ENCODE measurements at places on chromosomes 3 and 15.

DNA sequence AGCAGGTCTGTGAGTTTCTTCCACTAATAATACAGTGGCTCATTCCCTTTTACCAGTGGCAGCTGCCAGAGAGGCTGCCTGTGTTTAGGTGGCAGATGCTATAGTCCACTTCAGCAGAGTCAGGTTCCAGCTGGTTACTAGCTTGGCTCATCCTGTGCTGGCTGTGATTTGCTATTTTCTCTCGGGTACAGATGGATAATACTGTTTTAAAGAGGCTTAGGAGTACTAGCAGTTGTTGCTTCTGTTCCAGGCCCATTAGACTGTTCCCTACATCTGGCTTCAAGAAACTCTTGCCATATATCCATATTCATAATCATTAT, 41.0 kb downstream of the ZNF609 start:
- peak; percentile 98 for DNase-seq

DNA sequence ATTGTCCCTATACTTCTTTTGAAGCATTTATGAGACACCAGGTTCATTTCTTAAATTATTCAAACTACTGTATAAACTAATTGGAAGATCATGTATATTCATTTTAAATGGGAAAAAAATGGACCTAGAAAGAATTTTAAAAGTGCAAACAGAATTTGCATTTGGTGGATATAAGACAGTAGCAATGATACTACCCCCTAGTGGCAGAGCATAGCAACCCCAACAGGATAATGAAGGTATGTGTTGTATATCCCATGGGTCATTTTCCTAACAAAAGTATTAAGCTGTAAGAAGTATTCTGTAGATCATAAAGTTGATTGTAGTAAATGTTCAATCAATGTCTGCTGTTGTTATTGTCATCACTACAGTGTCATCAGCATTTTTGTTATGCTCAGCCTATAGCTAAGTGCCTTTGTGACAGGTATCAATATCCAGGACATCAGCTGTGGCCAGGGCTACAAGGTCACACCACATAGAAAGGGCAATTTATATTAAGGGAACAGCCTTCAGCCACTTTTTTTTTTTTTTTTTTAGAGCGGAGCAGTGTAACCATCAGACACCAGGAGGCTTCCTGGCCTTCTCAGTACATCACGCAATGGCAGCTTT, 175.8 kb downstream of the FOXB1 start:
- peak; percentile 65 for DNase-seq

DNA sequence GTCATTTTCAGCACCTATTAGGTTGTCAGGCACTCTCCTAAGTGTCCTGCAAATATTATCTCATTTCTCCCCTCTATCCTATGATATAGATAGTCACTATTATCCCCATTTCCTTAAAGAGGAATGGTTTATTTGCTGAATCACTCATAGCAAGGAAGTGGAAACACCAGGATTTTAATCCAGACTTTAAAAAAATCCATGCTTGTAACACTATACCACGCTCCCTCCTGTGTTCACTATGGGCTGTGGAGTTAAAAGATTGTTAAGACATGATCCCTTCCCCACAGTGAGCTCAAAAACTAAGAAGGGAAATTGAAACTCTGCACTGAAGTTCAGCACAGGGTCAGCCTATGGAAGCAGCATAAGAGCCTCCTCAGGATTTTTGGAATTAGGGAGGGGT, 60.2 kb downstream of the TMEM39A start:
- DNase-seq: peak; percentile 25

DNA sequence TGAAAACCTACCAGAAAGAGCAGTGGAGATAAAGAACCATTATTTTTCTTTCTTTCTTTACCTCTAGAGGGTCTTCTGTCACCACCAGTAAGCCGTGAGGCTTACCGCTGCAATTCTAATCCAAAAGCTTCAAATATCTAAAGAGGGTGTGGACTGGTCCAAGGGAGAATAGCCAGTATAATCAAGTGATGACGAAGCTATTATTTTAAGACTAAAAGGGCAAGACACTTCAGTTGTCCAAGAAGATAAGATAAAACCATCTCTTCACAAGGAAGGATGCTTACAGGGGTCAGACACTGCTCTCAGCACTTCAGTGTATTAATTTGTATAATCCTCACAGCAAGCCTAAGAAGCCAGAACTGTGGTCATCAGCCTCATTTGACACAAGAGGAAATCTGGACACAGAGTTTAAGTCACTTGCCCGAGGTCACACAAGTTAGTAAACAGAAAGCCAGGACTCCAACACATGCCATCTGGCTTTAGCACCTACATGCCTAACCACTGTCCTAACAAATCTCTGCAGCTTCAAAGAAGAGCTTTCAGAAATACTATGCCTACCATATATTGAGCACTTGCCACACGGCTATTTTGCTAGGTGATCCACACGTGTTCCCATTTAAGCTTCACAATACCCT, 14.6 kb downstream of the HDC start:
- peak; percentile 8 for DNase-seq

DNA sequence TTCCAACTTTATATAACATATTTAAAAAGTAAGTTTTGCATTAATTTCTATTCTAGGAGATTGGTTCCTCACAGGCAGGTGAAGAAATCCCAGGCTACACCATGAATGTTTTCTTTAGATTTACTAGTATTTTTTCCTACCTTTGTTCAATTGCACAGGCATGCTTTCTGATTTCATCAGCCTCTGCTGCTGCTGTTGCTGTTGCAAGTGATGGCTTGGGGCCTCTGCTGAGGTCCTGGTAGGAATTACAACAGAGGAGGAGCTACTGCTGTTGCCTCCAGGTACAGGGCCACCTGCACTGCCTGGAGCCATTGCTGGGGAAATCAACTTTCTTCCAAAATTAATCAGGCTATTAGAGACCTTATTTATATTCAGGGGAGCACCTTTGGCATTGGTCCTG, 353.3 kb downstream of the PLCL2 start:
- no peak for DNase-seq
